Anterior cingulate cortex (tissue), 58 donors: ENCODE measurements at places on chromosomes 2 and 18.
A peak's percentile ranks its signal among the peaks of the same experiment; 100 is the strongest.

GRCh38 chr2:149894226-149894625, 306.7 kb upstream of the MMADHC start:
- no peak for DNase-seq

GRCh38 chr18:36729197-36729596, 99.6 kb downstream of the TPGS2 start:
- no peak for DNase-seq

DNA sequence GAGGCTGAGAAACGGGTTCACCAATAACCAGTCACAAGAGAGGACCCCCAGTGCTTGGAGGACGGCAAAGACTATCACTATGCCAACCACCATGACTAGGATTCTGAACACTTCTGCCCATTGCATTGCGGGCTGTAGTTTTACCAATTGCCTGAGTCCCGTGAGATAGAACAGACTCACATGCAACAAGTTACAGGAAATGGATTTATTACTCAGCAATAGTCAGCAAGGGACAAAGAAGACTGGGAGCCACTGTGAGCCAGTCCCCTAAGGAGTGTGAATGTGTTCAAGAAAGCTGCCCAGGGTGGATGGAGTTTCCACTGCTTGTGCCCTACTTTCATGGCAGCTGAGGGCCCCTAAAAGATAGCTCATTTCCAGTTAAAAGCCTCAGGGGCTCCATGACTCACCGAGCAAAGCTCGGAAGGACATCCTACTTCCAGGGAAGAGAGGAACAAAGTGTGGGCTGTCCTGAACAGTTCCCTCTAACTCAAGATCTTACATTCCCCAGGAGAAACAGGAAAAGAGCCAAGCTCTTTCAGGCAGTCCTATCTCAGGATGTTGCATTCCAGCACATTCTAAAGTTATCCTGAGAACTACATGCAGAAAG, 54.4 kb downstream of the SLC4A3 start:
- no peak for DNase-seq

- DNase-seq = peak; percentile 19
These were observed 883 bp downstream of the SMCHD1 start for GRCh38 chr18:2656237-2656980.

GRCh38 chr2:240687741-240688552, 3.7 kb upstream of the AQP12A start:
- no peak for DNase-seq

DNA sequence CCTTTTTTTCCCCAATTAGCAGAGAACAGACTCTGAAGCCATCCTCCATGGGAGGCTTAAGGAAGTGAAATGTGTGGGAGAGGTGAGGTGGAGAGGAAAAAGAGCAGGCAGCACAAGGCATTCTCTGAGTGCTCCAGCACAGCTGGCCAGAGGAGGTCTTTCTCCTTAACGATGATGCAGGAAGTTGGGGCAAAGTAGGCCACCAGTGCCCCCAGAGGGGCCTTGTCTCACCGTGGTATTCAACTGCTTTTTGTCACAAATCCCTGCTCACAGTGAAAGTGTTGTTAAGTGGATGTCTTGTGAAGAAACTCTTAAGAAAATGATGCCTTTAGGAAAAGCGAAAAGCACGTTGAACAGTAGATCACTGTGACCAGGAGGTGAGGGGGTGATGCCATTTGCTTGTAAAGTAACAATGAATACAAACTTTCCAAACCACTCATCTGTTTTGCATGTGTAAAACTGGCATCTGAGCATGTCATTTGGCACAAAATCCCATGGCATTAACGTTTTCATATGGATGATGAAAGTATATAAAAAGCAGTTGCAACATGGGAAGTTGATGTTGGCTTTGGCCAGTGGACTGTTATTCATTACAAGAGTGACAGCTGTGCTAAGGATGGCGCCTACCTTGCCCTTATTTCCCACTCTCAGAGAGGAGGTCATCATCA, 49.2 kb upstream of the CDC42EP3 start:
- no peak for DNase-seq

- no peak for DNase-seq
These were observed 54.1 kb downstream of the ETAA1 start for GRCh38 chr2:67451086-67451832.

- DNase-seq = no peak
These were observed 329.7 kb upstream of the NRP2 start for GRCh38 chr2:205352593-205352992.

DNA sequence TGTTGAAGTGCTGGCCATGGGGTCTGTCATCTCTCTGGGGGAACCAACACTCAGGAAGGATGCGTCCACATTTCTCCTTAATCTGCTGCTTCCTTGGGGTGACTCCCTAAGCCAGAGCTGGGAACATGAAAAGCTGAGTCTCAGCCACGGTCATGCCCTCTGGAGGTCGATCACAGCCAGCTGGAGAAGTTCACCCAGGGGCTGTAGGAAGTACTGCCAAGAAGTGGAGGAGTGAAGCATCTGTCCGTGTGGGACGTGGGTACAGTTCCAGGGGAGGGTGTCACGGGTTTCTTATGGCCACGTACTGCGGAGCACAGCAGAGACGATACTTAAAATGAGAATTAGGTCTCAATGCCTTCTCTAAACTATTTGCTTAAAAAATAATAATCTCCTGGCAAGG, 42.4 kb upstream of the IGFBP2 start:
- DNase-seq = no peak

DNA sequence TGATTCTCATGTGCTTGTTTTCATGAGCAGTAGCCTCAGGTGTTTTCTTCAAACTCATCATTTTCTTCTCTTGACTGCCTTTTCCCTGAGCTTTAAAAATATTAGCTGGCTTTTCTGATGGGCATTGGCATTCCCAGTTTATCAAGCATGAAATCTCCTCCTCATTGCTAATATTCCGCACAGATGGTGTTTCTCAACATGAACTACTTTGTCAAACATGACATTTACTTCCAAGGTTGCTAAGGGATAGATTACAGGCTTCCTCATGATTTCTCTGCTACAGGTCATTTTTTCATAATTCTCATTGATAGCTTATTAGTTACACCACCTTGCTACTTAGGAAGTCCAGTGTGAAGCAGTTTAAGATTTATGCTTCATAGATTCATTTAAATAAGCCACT, 1116.9 kb upstream of the CNTNAP5 start:
- no peak for DNase-seq

- DNase-seq = no peak
These were observed 204.5 kb downstream of the ACKR3 start for GRCh38 chr2:236774171-236774570.
